Stimulated activated CD4-positive, alpha-beta T cell treated with anti-CD3 and anti-CD28 coated beads, Interleukin-15, amount 100 ng/mL, for 1 hour (primary cell): ENCODE measurements at places on chromosomes 11 and 22.

DNA sequence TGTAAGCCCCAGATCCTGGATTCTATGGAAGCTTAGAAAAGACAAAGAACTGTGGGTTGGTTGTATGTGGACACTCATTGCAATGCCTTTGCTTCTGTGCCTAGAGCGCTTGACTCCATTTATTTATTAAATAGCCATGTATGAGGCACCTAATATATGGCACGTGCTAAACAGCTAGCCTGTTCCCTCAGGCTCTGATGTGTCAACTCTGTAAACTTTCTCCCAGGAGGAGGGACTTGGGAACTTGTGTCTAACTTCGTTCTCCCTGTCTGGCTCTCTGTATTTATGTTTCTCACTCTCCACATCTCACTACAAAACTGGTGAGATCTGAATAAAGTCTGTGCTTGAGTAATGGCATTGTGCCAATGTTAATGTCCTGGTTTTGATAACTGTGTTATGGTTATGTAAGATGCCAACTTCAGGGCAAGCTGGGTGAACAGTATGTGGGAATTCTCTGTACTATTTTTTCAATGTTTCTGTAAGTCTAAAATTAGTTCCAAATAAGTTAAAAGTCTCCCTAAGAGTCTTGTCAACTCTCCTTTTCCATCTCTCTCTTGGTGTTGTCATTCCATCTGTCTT is 34.1 kb upstream of the ZBTB16 start:
- no peak for DNase-seq

DNA sequence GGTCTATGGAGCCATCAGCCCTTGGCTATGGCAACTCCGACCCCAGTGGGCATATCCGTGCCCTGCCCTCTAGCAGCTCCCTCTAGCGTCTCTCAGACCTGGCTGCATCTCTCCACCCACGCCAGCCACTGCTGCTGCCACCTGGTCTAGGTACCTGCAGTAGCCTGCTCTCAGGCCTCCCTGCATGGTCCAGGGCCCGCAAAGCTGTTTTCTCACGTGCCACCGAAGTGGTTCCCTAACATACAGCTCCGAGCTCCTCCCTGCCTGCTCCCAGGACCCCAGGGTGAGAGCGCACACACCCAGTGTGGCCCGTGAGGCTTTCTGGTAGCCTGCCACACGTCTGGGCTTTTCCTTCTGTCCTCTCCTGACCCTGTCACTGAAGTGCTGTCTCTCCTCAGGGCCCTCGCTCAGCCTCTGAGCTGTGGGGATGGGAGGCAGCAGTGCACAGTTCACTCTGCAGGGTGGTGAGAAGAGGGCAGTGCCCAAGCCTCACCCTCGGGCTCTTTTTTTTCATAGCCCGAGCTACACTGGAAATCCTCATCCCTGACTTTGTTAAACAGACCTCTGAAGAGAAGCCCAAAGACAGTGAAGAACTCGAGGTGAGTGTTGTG is 14.3 kb downstream of the DGCR8 start:
- DNase-seq = no peak

DNA sequence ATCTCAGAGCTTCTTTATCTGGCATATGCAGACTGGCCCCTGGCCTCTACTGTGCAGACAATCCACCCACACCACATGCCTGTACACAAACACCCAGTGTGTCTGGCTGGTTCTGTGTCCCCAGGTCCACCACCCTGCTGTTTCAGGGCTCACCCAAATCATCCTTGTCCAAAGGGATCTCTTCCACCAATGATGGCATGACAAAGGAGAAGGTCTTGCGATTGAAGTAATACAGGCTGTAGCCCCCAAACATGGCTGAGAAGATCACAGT is 1.7 kb downstream of the SLC37A4 start:
- DNase-seq = no peak

- DNase-seq = no peak
These were observed 15.4 kb downstream of the SHANK2 start for GRCh38 chr11:71236836-71237475.

DNA sequence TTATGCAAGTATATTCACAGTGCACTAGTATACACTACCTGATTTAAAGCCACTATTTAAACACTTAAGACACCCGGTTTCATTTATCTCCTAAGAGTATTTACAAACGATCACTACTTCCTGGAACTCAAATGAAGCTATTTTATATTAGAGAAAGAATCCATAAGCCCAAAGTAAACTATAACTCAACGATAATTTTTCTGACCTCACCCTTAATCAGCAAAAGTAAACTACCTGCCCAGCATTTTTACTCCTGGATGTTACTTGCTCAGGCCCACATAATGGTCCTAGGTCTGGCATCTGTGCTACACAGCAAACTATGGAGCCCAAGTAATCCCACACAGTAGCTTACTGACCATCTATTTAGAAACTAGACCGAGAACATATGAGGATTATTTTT is 33.4 kb downstream of the TSG101 start:
- DNase-seq = no peak

GRCh38 chr11:105361651-105362050 is 222.1 kb upstream of the CARD18 start:
- DNase-seq = no peak

DNA sequence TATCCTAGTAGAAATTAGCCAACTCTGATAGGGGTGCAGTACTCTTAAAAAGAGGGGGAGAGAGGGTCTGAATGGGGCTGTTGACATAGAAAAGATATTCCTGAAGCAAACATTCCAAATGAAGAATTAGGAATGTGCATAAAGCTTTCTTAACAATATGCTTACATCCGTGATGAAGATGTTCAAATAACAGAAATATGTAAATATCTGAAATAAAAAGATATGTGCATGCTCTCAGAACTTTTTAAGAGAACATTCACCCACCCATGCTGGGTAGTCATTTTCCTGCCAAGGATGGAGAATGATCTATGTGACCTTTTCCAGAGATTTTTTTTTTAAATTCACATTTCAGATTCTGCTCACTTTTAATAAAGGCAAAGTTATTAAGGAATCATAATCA is 80.6 kb downstream of the GRIA4 start:
- DNase-seq = no peak

GRCh38 chr22:37185646-37186227 is 2.3 kb downstream of the C1QTNF6 start:
- no peak for DNase-seq

GRCh38 chr22:25702040-25702439 is 39.9 kb upstream of the MYO18B start:
- no peak for DNase-seq

GRCh38 chr11:55263081-55263480 is 1.1 kb downstream of the TRIM48 start:
- no peak for DNase-seq

DNA sequence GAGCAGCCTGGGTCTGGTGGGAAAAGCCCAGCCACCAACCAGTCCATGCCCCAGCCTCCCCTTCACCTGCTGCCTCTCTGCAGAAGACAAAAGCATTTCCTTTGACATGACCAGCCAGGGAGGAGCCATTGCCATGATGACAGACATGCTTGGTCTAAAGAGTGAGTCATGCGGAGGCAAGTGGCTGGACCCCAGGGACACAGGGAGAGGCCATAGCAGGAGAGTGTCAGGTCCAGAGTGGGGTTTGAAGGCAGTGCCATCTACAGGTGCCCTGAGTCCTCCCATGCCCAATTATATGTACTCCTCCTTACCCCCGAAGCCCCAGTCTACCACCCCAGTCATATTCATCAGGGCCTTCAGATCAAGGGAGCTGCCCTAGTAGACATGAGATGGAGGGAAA is 67.4 kb downstream of the SCN3B start:
- no peak for DNase-seq

DNA sequence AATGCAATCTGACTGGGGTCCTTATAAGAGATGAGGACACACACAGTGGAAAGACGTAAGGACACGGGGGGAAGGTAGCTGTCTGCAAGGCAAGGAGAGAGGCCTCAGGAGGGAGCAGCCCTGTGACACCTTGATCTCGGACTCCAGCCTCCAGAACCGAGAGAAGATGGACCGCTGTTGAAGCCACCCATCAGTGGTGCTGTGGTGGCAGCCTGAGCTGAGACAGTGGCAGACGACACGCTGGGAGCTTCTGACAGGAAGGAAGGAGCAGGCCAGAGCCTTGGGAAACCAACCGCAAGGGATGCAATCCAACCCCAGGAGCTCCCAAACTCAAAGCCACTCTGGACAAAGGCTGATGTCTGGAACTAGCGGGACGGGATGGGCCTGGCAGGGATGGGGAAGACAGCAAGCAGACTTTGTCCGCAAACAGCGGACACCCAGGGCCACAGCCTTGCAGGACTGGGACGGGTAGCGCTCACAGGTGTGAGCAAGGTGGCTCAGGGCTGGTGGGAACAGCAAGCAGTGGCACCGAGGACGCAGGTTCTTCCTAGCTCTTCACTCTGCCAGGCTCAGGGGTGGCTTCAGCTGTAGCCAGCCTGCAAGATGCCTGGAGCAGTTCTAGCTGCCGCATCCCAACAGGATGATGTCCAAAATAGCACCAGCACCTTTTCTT is 10.9 kb downstream of the LTO1 start:
- no peak for DNase-seq

GRCh38 chr11:83115026-83115425 is 41.9 kb upstream of the PCF11 start:
- DNase-seq = no peak

GRCh38 chr22:19760058-19760950 is at the start of gene TBX1:
TSS of gene TBX1 (plus strand) at chr22:19760778. CDS start at chr22:19760844, 66 bp downstream.
- DNase-seq = no peak

- no peak for DNase-seq
These were observed 56.1 kb upstream of the PTPRJ start for GRCh38 chr11:47924184-47924691.

DNA sequence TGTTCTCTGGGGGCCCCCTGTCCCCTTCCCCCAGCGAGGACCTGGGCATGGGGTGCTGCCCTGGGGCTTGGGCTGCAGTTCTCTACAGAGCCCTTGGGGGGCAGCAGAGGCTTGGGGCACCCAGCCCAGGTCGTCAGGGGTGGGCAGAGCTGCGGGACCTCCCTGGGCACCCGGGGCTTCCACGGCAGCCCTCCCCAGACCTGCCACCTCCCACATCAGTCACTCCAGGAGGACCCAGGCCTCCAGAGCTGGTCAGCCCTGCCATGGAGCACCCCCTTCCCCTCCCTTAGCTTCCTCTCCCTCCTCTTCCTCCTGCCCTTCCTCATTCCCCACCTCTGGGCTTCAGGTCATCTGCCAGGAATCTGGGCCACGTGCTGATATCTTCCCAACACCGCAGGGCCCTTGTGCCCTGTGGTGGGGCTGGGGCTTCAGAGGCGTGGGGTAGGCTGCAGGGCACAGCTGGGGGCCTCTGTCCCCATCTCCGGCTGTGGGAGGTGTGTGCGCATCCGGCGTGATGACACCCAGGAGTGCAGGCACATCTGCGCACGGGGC is 5.8 kb downstream of the TSPAN4 start:
- peak; percentile 32 for DNase-seq

- no peak for DNase-seq
These were observed 4167.4 kb upstream of the OR11H1 start for GRCh38 chr22:11360632-11361031.

GRCh38 chr11:4539603-4540219 is 5.3 kb upstream of the OR52M1 start:
- no peak for DNase-seq

DNA sequence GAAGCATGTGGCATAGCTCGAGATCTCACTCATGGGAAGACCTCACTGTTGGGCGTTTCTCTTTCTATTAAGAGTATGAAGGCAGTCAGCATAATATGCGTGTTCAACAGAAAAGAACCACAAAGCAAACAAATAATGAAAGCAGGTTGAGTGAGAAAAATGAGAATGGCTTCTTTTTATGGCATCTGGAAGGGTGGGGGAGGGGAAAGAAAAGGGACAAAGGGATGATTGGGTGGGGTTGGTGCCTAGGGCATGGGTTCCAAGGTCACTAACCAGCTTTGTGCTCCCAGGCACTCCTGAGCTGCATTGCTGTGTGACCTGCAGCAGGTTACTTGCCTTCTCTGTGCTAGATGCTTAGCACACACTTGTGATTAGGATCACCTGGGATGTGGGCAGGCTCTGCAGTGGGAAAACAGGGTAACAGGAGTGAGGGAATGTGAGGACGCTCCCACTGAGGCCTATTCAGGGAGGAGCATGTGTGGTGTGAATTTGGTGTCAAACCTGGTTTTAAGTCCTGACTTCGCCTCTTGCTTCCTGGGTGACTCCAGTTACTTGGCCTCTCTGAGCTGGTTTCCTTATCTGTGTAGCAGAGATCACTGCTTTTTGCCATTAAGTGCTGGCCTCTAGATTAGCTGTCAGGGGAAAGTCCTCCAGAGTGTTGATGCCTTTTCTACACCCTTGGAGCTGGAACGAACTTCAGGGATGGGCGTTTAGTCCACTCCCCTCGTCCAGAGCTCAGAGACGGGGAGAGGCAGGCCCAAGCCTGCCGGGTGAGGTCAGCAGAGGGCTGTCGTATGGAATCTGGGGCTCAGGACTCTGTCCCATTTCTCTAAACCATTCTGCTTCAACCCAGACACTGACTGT is 74.8 kb downstream of the KIAA1671 start:
- no peak for DNase-seq

- no peak for DNase-seq
These were observed 73.9 kb downstream of the PARVA start for GRCh38 chr11:12451179-12451814.

GRCh38 chr11:103016031-103016430 is 60.5 kb upstream of the MMP13 start:
- no peak for DNase-seq
